ENCODE measurements at places on chromosomes 13 and 19. TPM values are rescaled to one million over a fixed set of nuclear protein-coding genes. Genes with fewer than 3 reads are reported as not detected.

DNA sequence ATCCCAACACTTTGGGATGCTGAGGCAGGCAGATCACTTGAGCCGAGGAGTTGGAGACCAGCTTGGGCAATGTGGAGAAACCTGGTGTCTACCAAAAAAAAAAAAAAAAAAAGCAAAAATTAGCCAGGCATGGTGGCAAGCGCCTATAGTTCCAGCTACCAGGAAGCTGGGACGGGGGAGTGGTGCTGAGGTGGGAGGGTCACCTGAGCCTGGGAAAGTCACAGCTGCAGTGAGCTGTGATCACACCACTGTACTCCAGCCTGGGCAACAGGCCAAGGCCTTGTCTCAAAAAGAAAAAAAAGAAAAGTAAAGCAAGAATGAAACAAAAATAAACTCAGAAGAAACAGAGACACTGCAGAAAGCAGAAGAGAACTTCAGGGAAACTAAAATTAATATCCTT, 31.6 kb downstream of the MTRF1 start:
- H3K36me3 ChIP-seq: no peaks in the 10 kb centered on the region
- no peak for DNase-seq
- H3K27me3 ChIP-seq: no peaks in the 10 kb centered on the region
- no peak overlapping the region for H3K4me3 ChIP-seq

- no peak for DNase-seq
- no peak overlapping the region for H3K4me3 ChIP-seq
- H3K27ac ChIP-seq: no peak overlapping the region
Measured at GRCh38 chr19:33784432-33784831, 12.2 kb upstream of the KCTD15 start.

DNA sequence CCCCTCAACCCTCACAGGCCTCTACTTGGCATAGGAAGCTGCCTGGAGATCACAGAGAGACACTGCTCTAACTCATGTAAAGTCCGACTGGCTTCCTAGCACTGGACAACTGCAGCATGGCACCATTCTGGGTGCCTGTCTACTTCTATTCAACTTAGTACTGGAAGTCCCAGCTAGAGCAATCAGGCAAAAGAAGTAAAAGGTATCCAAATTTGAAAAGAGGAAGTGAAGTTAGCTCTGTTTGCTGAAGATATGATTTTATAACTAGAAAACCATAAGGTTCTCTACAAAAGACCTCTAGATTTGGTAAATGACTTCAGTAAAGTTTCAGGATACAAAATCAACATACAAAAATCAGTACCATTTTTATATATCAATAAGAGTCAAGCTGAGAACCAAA, 1017.6 kb downstream of the PCDH9 start:
- no peaks in the 10 kb centered on the region for H3K4me1 ChIP-seq
- no peak for DNase-seq
- no peak overlapping the region for H3K27ac ChIP-seq

DNA sequence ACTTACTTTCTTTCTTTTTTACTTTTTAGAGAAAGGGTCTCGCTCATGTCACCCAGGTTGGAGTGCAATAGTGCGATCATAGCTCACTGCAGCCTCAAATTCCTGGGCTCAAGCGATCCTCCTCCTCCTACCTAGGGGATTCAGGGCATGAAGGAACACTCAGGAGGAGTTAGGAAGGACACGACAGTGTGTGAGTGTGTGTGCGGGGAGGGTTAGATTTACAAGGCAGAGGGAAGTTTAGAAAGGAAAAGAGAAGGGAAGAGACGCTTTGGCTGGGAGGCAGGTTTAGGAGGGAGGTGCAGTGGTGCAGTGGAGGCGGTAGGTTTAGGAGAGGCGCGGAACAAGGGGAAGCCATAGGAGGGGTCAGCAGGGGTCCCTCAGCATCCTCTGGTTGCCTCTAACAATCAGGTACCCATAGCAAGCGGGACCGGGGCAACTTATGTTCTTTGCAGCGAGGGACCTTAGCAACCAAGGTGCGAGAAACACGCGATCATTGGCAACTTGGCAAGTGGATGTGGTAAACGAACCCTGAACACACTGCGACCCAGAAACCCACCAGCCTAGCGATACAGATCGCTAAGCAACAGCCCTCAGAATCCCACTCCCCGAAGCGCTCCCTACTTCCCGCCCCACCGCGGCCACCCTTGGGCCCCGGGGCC, 501 bp downstream of the SIRT2 start:
- peaks cover 4% of the 10 kb centered on the region for H3K4me1 ChIP-seq
- peak; percentile 13 for DNase-seq
- H3K36me3 ChIP-seq: no peaks in the 10 kb centered on the region
- H3K27me3 ChIP-seq: no peaks in the 10 kb centered on the region
- H3K27ac ChIP-seq: peak overlapping the region; percentile 84

NCCRP1 gene
- 1.4 TPM for total RNA-seq

DNA sequence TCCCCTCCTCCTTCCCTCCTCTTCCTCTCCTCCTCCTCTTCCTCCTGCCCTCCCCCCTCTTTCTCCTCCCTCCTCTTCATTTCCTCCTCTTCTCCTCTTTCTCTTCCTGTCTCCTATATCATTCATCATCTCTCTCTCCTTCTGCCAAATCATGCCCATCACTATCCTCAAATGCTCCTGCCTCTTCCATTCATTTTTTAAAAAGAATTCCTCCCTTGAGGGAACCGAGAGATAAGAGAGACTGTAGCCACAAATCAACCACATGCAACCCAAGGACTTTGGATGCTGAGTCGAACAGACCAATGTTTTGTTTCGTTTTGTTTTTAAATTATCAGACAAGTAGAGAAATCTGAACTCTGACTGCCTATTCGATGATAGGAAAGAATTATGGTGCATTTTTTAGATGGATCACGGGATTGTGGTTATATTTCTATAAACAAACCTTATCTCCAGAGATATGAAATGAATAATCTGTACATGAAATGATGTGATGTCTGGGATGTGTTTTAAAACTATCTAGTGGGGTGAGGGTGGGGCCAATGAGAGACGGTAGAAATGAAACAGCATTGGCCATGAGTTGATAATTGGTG, 9.5 kb upstream of the ZNF541 start:
- H3K4me1 ChIP-seq: no peaks in the 10 kb centered on the region
- no peak for DNase-seq
- H3K4me3 ChIP-seq: no peak overlapping the region
- H3K36me3 ChIP-seq: no peaks in the 10 kb centered on the region
- H3K27ac ChIP-seq: no peak overlapping the region
